ENCODE measurements at places on chromosomes 6 and 20.
A peak's percentile ranks its signal among the peaks of the same experiment; 100 is the strongest.

DNA sequence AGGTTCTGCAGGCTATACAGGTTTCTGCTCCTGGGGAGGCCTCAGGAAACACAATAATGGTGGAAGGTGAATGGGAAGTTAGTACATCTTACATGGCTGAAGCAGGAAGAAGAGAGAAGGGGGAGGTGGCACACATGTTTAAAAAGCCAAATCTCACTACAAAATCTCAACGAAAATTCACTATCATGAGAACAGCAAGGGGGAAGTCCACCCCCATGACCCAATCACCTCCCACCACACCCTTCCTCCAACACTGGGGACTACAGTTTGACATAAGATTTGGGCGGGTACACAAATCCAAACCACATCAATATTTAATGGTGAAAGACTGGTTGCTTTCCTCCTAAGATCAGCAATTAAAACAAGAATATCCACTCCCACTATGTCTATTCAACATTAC, 13.8 kb upstream of the POLR1H start:
- no peak for DNase-seq

GRCh38 chr20:24461848-24462247, 7.6 kb upstream of the SYNDIG1 start:
- no peak for DNase-seq

DNA sequence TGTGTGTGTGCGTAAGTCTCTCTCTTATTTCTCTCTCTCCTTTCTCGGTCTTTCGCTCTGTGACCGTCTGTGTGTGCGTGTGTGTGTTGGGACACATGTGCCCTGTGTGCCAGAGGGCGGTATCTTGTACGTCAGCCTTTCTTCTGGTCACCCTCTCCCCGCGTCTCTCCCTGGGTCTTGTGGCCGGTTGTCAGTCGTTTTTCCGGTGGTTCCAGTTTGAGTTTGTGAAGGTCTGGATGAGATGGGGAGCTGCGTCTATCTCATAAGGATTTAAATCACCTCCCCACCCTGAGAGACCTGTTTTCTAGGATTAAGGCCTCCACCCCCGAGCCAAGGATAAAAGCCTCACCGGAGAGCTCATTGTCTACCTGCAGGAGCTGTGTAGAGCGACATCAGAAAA, 295.5 kb upstream of the ZNF337 start:
- DNase-seq: no peak

DNA sequence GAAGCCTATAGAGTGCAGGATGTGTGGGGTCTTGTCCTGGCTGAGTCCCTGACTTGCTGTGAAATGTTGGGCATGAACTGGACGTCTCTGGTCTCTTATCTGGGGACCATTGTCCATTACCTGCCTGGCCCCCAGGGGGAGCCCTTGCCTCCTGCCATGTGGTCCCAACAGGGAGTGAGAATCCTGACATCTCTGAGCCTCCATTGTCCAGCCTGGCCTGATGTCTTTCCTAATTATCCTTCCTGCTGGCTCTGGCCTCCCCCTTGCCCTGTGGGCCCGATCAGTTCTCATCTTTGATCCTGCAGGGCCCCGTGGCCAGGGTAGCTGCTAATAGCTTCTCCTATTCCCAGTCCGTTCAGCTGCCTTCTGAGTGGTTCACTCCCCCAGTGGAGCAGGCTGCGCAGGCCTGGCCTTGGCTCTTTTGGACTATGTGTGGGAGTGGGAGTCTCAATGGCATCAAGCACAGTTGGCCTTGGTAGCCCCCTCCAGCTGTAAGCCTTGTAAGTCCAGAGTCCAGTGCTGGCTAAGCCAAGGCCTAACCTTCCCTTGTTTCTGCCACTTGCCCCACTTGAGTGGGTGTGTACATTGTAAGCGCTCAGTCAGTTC, 77.9 kb upstream of the RALY start:
- DNase-seq: peak; percentile 71

DNA sequence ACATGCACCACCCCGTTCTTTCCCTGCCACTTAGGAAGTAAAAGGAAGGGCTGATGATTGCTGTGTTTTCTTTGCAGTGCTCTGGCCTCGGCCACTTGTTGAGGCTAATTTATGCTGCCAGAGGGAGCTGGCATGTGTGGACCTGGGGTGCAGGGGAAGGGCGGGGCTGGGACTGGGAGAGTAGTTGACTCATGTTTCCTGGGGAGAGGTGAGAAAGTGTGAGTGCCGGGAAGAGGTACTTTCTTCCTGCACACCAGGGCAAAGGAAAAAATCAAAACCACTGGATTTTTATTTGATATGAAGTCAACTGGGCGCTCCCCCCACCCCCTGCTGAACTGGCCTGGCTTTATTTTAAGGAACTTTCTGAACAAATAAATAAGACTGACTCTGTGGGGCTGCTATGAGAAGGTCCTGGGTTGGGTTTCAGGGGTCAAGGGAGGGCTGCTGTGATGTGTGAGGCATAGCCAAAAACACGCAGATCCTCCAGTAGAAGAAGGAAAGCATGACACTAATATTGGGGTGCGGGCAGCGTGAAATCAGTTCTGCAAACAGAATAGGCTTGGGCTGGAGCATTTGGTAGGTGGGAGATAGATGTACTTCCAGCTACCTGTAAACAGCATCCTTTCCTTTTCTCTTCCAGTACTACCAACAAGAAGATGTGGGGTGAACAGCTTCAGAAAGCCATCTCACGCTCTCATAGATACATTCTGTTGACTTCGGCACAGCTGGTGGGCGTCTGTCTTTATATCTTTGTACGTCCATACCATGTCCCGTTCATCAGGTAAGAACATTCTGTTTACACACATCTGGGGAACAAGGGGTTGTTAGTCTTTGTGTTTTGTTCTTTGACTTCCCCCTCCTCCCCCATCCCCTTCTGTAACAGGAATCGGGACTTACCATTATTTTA, 87.5 kb downstream of the SYNJ2 start:
- DNase-seq: no peak

GRCh38 chr6:68400396-68400795, 234.7 kb upstream of the ADGRB3 start:
- DNase-seq: no peak

- no peak for DNase-seq
Measured at GRCh38 chr6:166573511-166574216, 12.8 kb downstream of the RAMACL start.

GRCh38 chr6:1197309-1197708, 114.6 kb upstream of the FOXQ1 start:
- no peak for DNase-seq

DNA sequence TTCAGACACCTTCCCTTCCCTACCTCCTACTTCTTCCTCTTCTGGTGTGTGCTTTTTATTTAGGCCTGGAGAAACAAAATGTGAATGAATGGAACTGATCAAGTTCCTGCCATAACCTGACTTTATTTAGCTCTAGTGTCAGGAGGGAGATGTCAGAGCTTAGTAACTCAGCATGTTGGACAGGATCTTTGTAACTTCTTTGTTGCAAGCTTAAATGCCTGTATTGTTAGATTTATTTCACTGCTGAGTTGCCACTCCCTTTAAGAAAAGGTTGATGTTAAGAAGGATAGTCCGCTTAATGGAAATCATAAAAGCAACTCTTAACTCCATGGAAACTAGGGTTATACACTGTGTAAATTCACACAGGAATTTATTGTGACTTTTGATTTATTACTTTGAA, 2.2 kb downstream of the FAM120B start:
- DNase-seq: no peak

DNA sequence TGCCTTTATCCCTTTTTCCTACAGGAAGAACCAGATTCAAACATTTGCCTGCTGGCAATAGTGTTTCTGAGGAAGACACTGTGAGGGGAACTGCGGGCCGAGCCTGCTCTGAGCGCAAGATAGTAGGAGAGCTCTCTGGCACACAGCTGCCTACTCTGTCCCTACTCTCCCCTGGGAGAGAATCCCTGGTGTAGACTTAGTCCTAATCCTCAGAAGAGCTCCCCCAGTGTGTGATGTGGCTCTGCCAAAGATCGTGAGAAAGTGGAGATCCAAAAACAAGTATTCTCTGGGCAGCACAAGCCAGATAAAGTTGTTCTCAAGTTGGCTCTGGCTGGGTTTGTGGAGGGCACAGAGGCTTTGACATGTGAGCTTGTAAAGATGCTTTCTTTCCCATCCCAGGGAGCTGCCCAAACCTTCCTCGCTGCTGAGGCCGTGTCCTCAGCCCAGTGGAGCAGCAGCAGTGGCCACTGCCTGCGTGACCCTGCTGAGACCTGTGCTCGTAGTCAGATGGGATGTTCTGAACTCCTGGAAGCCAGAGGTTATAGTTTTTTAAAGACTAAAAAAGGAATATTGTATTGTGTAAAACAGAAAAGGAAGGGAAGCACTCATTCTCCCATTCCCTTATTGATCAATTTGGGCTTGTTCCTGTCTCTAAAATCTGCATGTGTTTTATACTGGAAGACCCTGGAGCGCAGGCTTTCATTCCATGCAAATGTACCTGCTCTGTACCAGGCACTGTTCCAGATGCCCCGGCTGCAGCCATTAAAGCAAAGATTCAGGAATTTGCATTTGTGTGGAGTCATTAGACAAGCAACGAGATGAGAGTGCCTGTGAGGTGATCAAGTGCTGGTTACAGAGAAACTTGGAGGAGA, 30.7 kb downstream of the PNLDC1 start:
- no peak for DNase-seq

DNA sequence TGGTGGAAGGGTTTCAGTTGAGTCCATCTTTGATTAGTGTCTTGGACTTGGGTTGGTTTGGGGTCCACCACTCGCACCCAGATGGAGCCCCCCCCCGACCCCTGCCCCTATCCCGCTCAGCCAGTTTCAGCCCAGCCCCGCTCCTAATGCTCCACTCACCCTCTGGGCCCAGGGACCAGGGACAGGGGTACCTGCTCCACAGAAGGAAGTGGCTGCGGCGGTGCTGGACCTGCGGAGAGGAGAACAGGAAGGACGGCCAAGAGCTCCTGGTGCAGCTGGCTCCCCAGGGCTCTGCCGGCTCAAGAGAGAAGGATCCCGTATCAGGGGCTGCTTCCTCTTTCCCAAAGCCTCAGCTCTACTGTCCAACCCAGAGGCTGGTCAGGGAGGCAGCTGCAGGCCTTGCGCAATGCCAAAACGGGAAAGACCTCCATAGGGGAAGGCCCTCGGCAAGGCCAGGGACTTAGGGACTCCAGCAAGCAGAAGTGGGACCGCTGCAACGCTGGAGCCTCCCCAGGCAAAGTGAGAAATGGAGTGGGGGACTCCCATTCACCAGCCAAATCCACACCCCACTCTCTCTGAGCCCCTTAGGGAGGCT, at the start of gene SIGLEC1:
TSS of gene SIGLEC1 (minus strand) at position 322 of the 595 bp plus-strand sequence. CDS start 5,472 bp downstream, outside the sequence.
- no peak for DNase-seq

GRCh38 chr20:16707674-16708073, 22.2 kb upstream of the SNRPB2 start:
- no peak for DNase-seq

DNA sequence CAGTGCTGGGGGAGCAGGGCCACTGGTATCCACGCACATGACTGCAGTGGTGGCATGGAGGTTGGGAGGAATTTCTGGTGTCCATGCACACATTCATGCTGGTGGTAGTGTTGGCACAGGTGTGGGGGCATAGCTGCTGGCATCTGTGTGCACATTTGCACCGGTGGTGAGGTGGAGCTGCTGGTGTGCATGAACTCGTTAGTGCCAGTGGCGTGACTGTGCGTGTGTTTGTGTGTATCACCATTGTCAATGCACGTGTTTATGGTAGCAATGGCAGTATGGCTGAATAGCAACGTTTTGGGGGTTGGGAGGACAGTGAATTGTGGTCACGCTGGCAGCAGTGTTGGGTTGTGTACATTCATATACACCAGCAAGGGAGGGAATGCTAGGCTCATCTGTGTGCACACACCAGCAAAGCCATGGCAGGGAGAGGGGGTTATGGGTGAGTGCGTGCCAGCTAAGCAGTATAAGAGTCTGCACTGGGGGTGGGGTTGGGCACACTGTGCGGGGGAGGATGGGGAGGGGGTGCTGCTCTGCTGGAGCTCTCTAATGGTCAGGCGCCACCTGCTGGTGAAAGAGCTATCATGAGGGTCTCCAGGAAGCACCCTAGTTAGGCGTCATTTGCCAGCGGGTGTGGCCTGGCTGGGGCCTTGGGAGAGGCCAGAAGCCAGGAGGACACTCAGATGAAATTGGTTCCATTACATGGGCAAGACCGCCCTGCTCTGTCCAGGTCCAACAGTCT, 626.1 kb upstream of the ID4 start:
- DNase-seq: peak; percentile 25

DNA sequence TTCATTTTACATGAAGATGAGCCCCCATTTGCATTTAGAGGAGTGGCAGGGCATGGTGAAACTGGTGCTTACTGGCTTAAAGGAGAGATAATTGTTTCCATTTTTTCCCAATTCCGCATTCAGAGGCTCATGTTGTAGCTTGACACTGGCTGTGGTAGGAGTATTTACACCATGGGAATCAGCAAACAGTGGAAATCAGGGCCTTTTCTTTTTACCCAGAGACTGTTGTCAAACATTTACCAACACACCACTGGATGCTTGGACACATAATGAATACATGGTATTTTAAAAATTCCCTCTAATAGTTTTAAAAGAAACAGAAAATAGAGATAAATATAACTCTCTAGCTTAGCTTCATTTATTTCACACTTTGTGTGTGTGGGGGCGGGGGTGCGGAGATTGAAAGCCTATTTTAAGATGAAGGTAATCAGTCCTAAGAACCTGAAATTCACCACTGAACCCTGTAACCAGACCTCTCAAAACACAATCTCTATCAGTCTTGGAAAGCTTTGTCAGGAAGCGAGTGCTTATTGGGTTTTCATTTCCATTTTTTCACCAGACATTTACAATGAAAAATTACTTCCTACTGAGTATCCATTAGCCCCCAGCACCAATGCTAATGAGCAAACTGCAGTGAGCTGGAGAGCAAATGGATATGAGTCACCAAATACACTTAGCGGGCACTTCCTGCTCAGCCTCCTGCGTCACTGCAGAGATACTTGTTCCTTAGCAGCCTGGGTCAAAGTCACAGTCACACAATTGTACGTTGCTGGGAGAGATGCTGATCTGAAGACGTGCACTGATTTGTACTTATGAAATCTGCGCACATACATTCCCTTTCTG, 532.0 kb downstream of the BCKDHB start:
- DNase-seq: no peak

GRCh38 chr6:97066056-97066455, 141.5 kb downstream of the KLHL32 start:
- DNase-seq: no peak

All from stimulated activated naive CD8-positive, alpha-beta T cell treated with anti-CD3 and anti-CD28 coated beads, Interleukin-15, Interleukin-2, amounts not matched to agents 100 U/mL and 50 U/mL, for 24 hours (primary cell).